H9 (cell line): ENCODE measurements at places on chromosomes 6 and 20. TPM values are rescaled to one million over a fixed set of nuclear protein-coding genes. Genes with fewer than 3 reads are reported as not detected.

Gene GTSF1L
- total RNA-seq = not detected in 2 replicates

Gene CST5
- not detected in 2 replicates for total RNA-seq

Gene SPATA25
- 1.8 and 2.4 TPM in 2 replicates for total RNA-seq

Gene INSM1
- 0.81 and 0.83 TPM in 2 replicates for total RNA-seq

Gene KIFC1
- 73.1 and 73.8 TPM in 2 replicates for total RNA-seq

Gene HAO1
- total RNA-seq = not detected in 2 replicates

Gene MOCS1
- total RNA-seq = 14.0 and 15.2 TPM in 2 replicates

Gene FAM209B
- 0.33 and 0.92 TPM in 2 replicates for total RNA-seq
